Esophagus muscularis mucosa (tissue), 4 donors: ENCODE measurements at places on chromosomes 13 and 19.
A peak's percentile ranks its signal among the peaks of the same experiment; 100 is the strongest.

DNA sequence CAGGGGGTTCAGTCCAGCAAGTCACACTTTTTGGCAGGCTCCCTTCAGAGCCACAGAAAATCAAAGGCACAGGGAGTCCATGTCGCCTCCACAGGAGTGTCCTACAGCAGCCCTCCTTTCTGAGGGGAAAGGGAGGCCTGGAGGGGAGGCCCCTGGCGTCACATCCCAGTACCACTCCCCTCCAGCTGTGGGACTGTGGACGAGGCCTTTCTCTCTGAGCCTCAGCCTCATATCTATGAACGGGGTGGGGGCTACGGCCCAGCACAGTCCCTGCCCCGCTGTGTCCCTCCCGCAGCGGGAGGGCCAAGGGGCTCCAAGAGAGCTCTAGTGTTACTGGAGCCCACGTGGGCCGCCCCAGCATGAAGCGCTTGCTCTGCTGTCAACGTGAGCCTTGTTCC, 23.8 kb downstream of the PEPD start:
- no peaks in the 10 kb centered on the region for H3K4me1 ChIP-seq
- no peak overlapping the region for H3K27ac ChIP-seq
- H3K36me3 ChIP-seq: peaks cover 80% of the 10 kb centered on the region
- no peak for DNase-seq
- H3K27me3 ChIP-seq: no peaks in the 10 kb centered on the region

- H3K4me1 ChIP-seq: no peaks in the 10 kb centered on the region
- no peak overlapping the region for H3K4me3 ChIP-seq
- DNase-seq: no peak
Measured at GRCh38 chr13:32962342-32962741, 53.9 kb upstream of the KL start.

DNA sequence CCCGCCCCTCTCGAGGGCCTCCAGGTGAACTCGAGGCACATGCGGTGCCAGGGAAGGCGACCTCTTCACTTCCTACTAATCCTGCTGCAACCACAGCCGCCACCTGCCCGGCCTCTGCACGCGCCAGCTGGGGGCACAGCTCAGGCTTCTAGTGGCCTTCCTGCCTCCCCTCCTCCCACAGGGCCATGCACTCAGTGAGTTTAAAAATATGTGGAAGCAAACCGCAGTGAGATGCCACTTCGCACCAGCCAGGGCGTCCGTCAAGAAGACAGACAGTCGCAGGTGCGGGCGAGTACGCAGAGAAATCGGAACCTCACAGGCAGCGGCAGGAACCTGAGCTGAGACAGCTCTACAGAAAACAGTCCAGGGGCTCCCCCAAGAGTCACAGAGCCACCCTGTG, 10.4 kb downstream of the LMNB2 start:
- H3K4me1 ChIP-seq: no peaks in the 10 kb centered on the region
- no peak overlapping the region for H3K4me3 ChIP-seq
- DNase-seq: no peak
- H3K27me3 ChIP-seq: no peaks in the 10 kb centered on the region

DNA sequence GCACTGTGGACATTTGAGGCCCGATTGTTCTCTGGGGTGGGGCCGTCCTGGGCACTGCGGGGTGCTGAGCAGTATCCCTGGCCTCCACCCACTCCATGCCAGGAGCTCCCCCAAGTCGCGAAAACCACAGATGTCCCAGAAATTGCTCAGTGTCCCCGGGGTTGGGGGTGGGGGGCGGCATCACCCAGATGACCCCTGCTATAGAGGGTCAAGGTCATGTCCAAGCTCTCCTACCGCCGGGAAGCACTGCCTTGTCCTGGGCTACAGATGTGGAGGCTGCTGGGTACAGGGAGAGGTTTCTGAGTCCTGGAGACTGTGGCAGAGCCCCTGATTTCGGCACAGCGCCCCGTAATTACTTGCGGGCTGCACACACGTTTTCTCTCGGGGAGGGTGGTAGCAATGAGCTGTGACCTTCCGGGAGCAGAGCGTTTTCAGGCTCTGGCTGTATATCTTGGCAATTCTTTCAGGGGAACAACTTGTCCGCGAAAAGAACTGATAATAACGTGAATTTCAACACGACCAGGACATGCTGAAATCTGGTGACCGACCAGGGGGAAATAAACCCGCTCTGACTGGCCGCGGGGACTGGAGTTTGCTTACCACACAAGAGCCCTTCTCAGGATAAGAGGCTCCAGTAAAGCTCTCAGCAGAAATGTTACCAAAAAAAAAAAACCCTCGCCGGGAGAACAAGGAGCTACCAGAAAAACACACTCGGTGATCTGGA, 68.1 kb downstream of the GNG7 start:
- no peak for DNase-seq
- H3K4me1 ChIP-seq: peaks cover 26% of the 10 kb centered on the region
- H3K36me3 ChIP-seq: no peaks in the 10 kb centered on the region
- peak overlapping the region; percentile 40 for H3K27ac ChIP-seq
- no peaks in the 10 kb centered on the region for H3K27me3 ChIP-seq

DNA sequence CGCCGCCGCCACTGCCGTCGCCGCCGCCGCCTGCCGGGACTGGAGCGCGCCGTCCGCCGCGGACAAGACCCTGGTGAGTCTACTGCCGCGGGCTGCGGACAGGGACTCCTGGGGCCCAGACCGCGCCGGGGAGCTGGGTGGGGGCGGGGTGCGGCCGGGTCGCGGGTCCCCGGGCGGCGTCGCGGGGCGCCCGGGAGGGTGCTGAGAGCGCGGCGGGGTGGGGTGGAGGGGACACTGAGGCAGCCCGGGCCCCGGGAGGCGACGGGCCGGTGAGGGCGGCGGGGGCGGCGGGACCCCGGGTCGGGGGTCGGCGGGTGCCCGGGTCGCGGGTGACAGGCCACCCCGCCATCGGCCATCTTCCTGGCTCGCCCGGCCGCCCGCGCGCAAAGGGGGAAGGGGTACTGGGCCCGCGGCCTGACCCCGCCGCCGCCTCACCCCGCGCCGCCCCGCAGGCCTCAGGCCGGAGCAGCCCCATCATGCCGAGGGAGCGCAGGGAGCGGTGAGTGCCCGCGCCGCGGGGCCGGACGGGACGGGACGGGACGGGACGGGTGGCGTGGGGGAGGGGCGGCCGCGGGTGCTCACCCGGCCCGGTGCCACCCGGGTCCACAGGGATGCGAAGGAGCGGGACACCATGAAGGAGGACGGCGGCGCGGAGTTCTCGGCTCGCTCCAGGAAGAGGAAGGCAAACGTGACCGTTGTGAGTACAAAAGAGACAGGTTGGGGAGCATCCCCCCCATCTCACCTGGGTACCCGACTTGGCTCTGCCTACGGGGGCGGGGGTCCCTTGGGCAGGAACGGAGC, 489 bp downstream of the CCNE1 start:
- H3K27ac ChIP-seq: no peak overlapping the region
- H3K27me3 ChIP-seq: no peaks in the 10 kb centered on the region
- peak overlapping the region; percentile 60 for H3K4me3 ChIP-seq
- H3K36me3 ChIP-seq: no peaks in the 10 kb centered on the region
- H3K4me1 ChIP-seq: no peaks in the 10 kb centered on the region
- no peak for DNase-seq

DNA sequence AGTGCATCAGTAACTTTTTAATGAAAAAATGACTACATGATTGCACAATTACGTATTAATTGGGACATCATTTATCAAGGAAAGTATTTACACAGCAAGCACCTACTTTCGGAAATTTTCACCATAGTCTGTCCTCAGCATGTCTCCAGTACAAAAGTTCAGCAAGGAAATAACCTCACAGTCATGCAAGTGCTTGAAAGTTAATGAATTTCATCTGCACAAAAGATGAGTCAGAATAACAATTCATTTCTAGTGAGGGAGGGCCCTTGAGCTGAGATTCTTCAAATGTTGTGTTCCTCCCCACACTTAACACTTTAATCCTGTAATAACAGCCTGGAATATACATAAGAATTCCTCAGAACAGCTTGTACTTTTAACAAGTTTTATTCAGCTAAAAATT, 49.0 kb upstream of the OXGR1 start:
- H3K4me3 ChIP-seq: no peak overlapping the region
- H3K27ac ChIP-seq: no peak overlapping the region
- no peak for DNase-seq

GRCh38 chr19:7792281-7792680, 29.2 kb downstream of the CLEC4M start:
- peaks cover 23% of the 10 kb centered on the region for H3K27me3 ChIP-seq
- no peak overlapping the region for H3K27ac ChIP-seq
- no peak overlapping the region for H3K4me3 ChIP-seq

GRCh38 chr13:111326621-111326965, 6.2 kb downstream of the TEX29 start:
- H3K4me3 ChIP-seq: no peak overlapping the region
- H3K27ac ChIP-seq: no peak overlapping the region

- DNase-seq: no peak
- H3K4me3 ChIP-seq: peak overlapping the region; percentile 24
- H3K4me1 ChIP-seq: peaks cover 14% of the 10 kb centered on the region
- peaks cover 18% of the 10 kb centered on the region for H3K36me3 ChIP-seq
- H3K27ac ChIP-seq: no peak overlapping the region
Measured at GRCh38 chr19:12872941-12873890, 8.0 kb downstream of the DNASE2 start.

DNA sequence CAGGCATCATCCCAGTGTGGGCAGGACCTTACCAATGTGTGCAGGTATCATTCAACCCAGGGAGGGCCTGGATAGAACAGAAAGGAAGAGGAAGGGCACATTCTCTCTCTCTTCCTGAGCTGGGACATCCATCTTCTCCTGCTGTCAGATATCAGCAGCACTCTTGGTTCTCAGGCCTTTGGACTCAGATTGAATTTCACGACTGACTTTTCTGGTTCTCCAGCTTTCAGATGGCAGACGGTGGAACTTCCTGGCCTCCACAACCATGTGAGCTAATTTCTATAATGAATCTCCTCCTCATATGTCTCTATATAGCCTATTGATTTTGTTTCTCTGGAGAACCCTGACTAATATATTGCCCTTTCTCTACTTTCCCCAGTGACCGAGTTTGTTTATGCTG, 77.3 kb downstream of the OLFM4 start:
- no peak overlapping the region for H3K4me3 ChIP-seq
- H3K27me3 ChIP-seq: no peaks in the 10 kb centered on the region
- H3K4me1 ChIP-seq: no peaks in the 10 kb centered on the region
- no peaks in the 10 kb centered on the region for H3K36me3 ChIP-seq
- no peak overlapping the region for H3K27ac ChIP-seq

- H3K4me1 ChIP-seq: no peaks in the 10 kb centered on the region
- H3K4me3 ChIP-seq: no peak overlapping the region
- no peak overlapping the region for H3K27ac ChIP-seq
Measured at GRCh38 chr13:37313372-37313771, 207.9 kb upstream of the CSNK1A1L start.

DNA sequence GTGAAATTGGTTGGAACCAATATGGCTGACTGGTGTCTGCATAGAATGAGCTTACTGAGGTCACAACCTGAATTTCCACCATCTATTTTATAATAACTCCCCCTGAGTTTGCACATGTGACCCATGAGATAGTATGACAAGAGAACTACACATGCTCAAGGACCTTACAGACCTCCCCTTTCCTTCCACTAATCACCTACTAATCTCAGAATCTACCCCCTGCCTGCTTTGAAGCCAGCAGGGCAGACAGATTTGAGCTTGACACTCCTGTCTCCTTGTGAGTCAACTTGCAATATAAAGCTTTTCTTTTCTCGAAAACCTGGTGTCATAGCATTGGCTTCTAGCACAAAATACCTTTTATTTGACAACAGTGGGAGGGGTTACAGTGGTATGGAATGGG, 248.4 kb downstream of the RFC3 start:
- no peak overlapping the region for H3K4me3 ChIP-seq
- H3K27me3 ChIP-seq: no peaks in the 10 kb centered on the region
- H3K27ac ChIP-seq: no peak overlapping the region
- no peaks in the 10 kb centered on the region for H3K36me3 ChIP-seq
- H3K4me1 ChIP-seq: no peaks in the 10 kb centered on the region
- no peak for DNase-seq

- no peaks in the 10 kb centered on the region for H3K4me1 ChIP-seq
- no peak overlapping the region for H3K4me3 ChIP-seq
- H3K27ac ChIP-seq: no peak overlapping the region
- H3K36me3 ChIP-seq: peaks cover 46% of the 10 kb centered on the region
Measured at GRCh38 chr19:41872775-41873647, 4.1 kb upstream of the CD79A start.
